ENCODE measurements at places on chromosomes 5 and 9. TPM values are rescaled to one million over a fixed set of nuclear protein-coding genes. Genes with fewer than 3 reads are reported as not detected.

Gene MXD3
- total RNA-seq = 7.2 TPM

DNA sequence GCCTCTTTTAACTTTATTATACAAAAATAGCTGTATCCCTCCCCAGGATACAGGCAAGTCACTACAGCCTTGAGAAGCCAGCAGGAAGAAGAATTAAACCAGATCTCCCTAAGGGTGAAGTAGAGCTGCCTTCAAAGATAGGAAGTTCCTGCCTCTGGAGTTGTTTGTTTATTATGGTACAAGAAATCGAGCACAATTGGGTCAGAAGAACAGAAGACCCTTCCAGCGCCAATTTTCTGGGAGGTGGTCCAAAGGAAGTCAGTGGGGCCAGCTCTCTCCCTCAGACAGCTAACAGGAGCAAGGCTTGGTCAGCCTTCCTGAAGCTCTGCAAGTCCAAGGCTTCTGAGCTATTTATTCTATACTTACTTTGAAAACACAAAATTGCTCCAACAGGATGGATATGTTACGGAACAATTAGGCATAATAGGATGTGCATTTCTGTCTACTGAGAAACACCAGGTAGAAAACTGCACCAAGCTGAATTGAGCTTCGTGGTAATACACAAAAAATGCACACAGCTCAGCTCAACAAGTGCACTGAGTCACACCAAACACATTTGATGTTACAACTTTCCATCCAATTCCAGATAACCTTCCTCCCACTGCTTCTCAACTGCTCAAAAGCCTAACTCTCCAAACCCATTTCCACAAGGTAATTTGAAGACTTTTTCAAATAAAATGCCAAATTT, 16.0 kb downstream of the SERINC5 start:
- no peak for DNase-seq

DNA sequence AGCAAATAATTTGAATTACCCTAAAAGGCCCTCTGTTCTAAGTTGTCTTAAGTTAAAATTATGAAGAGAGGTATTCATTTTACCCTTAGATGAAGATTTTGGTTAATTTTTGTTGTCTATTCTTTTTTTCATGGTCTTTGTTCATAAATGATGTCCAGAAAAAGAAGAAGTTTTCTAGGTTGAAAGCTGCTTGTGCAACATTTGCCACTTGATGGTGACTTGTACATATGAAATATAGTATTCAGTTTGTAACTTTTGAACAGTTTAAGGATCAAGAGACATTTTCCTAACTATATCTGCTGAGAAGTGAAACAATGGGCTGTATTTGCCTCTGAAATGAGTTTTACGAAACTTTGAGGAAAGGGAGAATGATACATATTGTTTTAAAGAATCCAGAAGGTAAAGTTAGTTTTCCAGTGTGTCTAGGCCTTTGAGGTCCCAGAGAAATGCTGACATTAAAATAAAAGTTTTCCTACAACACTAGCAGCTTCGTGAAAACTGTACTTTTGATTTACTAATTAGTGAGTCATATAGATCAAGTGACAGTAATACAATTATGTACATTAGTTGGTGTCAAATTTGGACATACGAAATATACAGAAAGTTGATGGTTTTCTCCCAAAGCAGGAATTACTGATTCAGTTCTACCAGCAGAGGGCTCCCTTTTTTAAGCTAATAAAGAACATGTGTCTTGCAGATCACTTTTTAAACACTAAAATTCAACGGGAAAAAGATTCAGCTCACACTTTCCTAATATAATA, 70.5 kb downstream of the PIK3R1 start:
- DNase-seq = no peak

GRCh38 chr5:76649140-76649539, 25.9 kb upstream of the F2RL2 start:
- no peak for DNase-seq

- no peak for DNase-seq
These were observed 183.3 kb downstream of the SEC61B start for GRCh38 chr9:99405359-99405758.

DNA sequence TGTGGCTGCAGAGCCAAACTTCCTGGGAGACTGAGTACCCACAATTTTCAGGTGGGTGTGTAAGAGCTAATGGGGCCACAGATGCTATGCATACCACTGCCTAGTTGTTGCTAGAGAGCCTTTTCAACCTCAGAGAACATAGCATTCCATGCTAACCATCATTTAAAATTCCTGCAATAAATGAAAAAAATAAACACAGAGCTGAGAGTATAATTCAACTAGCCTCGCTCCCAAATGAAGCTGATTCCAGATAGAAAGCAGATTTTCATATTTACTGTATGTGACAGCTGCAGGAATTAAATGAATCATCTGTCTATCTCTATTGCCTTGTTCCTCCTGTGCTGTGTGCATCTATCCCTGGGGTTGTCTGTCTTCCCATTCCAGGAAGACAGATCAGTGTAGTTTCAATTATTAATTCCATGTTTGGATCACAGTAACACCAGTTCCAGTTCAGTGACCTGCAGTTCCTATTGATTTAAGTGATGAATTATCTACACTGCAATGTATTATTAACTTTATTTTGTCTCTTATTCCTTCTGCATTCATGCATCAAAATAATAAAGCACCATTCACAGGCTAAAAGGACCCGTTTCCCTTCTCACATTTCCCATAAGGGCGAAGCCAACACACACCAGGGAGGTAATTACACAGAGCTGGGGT, 324.5 kb downstream of the SLIT3 start:
- DNase-seq = no peak

Gene MARCHF11
- not detected for total RNA-seq

DNA sequence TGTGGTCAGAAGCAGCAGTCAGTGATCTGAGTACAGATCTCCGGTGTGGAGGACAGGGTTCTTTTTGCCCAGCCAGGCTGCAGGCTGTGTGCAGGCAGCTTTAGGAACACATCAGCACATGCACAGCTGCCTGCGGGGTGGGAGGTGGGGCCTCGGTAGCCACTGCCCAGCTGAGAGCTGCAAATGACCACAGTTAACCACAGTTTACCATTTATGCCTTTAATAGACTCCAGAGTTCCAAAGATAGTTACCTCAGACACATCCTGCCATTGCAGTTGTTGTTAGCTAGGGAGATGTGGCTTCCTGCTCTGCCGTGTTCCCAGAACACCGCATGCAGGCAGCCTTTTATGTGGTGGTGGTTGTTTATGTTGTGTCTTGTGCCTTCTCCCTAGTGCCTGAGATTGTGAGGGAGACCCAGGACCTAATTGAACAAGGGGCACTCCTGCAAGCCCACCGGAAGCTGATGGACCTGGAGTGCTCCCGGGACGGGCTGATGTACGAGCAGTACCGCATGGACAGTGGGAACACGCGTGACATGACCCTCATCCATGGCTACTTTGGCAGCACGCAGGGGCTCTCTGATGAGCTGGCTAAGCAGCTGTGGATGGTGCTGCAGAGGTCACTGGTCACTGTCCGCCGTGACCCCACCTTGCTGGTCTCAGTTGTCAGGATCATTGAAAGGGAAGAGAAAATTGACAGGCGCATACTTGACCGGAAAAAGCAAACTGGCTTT, 10.2 kb downstream of the EXOC3 start:
- peak; percentile 43 for DNase-seq

DNA sequence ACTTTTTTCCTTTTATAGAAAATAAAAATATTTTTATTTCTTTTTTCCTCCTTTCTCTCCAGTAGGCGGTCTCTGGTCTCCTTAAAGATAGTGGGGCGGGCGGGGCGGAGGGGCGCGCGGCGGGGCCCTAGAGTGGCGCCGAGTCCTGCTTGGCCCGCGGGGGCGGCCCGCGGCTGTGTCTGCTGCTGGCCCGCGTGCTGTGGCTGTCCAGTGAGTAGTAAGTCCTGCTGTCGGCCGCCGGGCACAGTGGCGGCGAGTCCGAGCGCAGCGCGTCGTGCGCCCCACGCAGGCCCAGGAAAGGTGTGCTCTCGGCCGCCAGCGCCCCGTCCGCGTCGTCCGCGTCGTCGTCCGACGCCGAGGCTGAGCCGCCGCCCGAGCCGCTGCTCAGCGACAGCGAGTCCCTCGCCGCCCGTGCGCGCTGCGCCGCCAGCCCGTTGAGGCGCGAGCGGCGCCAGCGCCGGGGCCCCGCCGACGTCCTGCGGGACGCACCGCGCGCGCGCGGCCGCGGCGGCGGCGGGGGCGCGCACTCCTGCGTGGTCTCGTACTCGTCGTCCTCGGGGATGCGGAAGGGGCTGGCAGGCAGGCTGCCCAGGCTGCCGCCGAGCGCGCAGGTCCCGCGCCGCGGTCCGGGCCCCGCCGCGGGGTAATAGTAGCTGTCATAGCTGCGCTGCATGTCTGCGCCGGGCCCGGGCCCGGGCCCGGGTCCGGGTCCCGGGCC, 52.3 kb downstream of the PSD2 start:
- DNase-seq = peak; percentile 78

DNA sequence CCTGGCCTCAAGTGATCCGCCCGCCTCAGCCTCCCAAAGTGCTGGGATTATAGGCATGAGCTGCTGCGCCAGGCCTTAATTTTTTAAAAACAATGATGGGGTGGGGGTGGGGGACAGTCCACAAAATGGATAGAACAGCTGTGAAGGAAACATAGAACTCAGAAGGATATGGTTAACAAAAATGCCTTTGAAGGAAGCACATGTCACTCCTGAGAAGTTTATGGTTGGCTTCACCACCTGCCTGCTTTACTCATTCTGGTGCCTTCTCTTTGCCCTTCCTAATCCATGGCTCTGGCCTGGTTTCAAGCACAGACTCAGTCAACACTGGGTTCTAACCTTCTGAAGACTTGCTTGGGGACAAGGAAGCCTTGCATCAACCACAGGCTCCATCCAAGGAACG, 10.3 kb downstream of the BAG1 start:
- no peak for DNase-seq

GRCh38 chr5:52504584-52505240, 283.0 kb upstream of the ITGA1 start:
- DNase-seq = no peak

Gene KCNV2
- total RNA-seq = not detected

DNA sequence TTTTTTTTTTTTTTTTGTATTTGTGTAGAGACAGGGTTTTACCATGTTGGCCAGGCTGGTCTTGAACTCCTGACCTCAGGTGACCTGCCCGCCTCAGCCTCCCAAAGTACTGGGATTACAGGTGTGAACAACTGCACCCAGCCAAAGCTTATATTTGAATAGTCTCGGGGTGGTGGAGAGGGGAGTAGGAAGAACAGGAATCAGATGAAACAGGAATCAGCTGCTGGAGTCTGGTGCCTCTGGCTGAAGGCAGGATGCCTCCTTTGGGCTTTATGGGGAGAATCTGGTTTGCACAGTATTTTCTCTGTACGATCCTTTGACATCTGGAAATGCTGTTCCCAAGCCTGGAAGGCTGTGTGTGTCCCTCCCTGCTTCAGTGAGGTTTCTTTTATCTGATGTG, 10.9 kb downstream of the C5orf52 start:
- no peak for DNase-seq

Gene PLPPR1
- 0.81 TPM for total RNA-seq

Gene RAB24
- 33.6 TPM for total RNA-seq

Gene SLC6A19
- not detected for total RNA-seq

Gene STC2
- 13.7 TPM for total RNA-seq

Gene CDH9
- 0.81 TPM for total RNA-seq

Gene MED10
- total RNA-seq = 29.2 TPM

Gene PCDHGB3
- 9.2 TPM for total RNA-seq

Gene AGXT2
- not detected for total RNA-seq

GRCh38 chr5:16574789-16575721, 41.7 kb downstream of the RETREG1 start:
- DNase-seq = no peak

- DNase-seq = no peak
These were observed 16.8 kb downstream of the GLT6D1 start for GRCh38 chr9:135622415-135623020.

GRCh38 chr5:147017191-147017590, 138.6 kb upstream of the PPP2R2B start:
- no peak for DNase-seq

Gene CYLC2
- not detected for total RNA-seq

- no peak for DNase-seq
These were observed 30.5 kb upstream of the UBAP2 start for GRCh38 chr9:34079181-34079580.

Data from sigmoid colon (tissue), 7 donors.